ENCODE measurements at places on chromosomes 1 and 21.

DNA sequence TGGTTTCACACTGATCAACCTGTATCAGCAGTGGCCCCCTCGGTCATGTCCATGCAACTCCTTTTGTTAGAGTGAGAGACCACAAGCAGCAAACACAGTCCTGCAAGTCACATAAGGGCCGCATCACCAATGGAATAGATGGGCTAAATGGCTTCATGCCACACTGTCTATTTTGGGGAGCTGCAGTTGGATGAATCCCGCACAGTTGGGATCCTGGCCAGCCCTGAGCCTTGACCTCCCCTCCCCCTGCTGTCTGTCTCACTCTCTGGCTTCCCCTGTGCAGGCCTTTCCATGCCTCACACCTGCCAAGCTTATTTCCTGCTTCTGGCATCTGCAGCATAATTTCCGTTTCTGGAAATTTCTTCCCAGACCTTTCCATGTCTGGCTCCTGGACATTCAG lies 57.0 kb downstream of the CNIH3 start:
- DNase-seq: no peak

GRCh38 chr1:219144658-219145315 lies 28.9 kb upstream of the LYPLAL1 start:
- no peak for DNase-seq

GRCh38 chr1:37159102-37159501 lies 124.8 kb upstream of the GRIK3 start:
- no peak for DNase-seq

- no peak for DNase-seq
These were observed 19.0 kb downstream of the CLCA1 start for GRCh38 chr1:86487811-86488141.

DNA sequence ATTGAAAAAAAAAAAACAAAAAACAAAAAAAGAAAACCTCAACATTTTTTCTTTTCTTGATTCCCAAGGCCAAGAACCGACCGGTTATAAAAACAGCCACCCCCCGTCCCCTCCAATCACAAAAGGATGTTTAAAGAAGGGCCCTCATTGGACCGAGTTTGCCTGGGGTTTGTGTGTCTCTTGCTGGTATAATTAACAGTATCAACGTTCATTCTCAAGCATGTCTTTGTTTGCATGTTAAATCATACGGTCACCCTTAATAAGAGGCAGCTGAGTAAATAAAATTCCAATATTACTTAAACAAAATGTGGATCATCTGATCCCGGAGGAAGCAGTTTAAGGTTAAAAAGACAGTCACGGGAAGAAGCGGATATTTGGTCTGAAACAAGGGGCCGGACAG lies 201.1 kb downstream of the PRDM2 start:
- no peak for DNase-seq

DNA sequence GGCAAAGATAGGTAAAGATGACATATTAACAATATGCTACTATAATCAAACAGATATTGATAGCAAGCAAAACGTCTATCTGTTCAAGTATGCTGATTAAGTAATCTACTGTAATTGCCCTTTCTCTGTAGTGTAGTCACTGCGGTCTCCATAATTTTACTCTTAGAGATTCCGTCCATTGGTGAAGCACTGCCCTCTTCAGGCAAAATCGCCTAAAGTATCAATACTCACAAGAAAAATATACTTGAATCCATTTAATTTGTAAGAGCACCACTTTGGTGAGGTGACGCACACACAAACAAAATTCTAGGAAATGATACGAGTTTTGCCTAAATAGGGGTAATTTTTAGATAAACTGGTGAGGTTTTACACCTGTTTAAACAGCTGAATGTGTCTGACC lies 434.6 kb upstream of the CHRM3 start:
- peak; percentile 35 for DNase-seq

DNA sequence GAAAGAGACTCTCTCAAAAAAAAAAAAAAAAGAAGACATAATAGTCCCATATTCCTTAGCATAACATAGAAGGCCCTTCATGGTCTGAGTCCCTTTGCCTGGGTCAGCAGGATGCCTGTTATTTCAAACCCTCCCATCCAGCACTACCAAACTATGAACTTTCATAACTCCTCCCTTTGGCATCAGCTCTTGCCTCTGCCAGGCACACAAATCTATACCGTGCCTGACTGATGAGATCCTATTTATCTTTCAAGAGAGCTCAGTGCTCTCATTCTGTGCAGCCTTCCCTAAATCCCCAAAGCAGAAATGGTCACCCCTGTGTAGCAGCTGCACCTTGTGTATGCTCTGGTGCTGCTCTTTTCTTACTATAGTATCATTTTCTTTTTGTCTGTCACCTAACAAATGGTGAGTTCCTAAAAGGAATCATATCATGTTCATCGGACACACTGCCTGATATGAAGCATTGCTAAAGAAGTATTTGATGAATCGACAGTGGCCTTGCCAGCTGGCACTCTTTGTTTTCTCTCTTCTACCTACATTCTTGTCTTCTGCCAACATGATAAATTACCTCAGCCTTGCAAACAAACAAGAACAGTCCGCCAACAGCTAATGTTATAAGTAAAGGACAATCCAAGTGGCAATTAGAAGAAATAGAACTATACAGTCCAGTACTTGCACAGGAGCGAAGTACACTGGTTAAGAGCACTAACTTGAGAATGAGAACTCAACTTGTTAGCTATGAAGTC lies 29.9 kb downstream of the FMO4 start:
- DNase-seq: no peak

- no peak for DNase-seq
These were observed 10.5 kb downstream of the RO60 start for GRCh38 chr1:193069748-193070385.

DNA sequence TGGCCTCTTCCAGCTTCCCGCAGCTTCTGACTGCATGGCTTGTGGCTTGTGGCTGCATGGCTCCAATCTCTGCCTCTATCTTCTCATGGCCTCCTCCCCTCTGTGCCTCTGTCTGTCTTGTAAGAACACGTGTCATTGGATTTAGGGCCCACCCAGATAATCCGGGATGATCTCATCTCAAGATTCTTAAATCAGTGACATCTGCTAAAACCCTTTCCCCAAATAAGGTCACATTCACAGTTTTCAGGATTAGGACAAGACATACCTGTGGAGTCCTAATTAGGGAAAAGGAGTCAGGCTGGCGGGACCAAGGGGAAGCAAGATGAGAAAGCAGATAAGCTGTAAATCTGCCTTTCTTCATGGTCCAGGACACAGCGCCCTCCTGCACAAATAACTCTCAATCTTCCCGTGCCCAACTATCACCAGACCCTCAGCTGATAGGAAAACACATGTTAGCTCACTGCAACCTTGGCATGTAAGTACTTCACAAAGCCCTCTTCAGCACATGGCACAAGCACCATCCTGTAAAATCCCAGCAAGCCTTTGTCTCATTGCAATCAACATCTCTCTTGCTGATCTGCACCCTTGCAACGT lies 82.2 kb downstream of the SPSB1 start:
- DNase-seq: no peak

GRCh38 chr1:21703318-21703963 lies 34.3 kb upstream of the RAP1GAP start:
- no peak for DNase-seq

DNA sequence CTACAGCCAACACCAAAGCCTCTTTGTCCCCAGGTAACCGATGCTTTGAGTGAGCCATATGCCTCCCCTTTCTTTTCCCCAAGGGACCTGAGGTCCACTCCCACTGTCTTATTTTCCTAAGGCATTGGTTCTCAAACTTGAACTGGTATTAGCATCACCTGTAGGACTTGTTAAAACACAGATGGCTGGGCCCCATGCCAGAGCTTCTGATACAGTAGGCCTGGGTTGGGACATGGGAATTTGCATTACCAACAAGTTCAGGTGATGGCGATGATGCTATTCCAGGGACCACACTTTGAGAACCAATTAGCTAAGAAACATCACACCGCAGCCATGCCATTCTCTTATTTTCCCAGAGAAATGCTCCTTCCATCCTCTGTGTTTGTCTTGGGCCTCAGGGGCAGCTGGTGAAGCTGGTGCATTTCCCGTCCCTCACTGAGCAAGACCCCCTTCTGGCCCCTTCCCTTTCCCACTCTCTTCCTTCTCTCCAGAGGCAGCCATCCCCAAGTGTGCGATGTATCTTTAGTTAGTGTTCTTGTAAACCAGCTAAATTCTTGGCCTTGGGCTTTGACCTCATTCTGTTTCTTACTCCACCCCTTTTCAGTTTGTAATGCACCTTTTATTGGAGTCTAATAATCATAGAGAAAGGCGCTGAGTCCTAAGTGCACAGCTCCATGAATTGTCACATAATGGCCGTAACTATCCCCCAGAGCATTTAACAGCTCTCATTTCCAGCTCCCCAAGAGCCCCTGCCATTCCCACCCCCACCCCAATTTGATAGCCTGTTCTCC lies 14.2 kb upstream of the TTC22 start:
- DNase-seq: no peak

GRCh38 chr1:45908611-45909140 lies 105.3 kb downstream of the MAST2 start:
- no peak for DNase-seq

DNA sequence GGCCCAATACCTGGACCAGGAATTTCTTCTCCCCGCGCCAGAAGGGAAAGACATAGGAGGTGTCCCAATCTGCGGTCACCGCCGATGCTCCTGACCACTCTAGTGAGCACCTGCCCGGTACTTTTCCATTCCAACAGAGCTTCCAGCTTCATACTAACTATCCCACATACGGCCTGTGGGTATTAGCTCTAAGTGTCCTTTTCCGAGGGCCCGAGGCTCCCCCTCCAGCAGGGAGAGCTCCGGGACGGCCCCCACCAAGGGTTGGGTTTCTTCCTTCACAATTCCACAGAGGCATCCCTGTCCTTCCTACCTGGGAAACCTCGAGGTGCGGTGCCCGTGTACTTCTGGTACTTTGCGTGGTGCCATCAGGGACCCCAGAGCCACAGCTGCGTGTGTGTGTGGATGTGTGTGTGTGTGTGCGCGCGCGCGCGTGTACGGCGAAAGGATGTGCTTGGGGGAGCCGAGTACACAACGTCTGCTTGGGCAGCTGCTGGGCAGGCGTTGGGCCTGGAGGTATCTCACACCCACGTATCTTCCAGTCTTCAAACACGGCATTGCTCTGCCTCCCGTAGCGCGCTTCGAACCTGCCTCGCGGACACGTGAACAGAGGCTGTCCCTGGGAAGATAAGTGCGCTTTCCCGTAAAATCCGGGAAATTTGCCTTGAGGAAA lies 2.4 kb upstream of the SIM2 start:
- no peak for DNase-seq

- peak; percentile 37 for DNase-seq
These were observed 398.4 kb downstream of the ZP4 start for GRCh38 chr1:237492359-237492758.

GRCh38 chr1:15350151-15350550 lies 59.5 kb upstream of the EFHD2 start:
- DNase-seq: no peak

DNA sequence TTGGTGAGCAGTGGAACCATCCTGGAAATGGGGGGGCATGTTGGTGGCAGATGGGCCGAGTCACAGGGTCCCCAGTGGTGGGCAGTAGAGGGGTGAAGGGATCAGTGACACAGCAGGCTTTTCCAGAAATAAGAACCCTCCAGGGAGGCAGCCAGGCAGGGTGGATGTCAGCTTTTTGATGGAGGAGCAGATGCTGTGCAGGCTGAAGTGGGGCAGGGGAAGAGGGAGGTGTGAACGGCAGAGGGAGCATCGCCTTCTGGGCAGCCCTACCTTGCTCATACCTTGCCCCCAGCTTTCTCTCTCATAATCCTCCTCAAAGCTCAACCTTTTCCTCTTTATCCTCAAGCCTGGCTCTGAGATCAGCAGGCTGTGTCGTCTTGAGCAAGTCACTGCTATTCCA lies 131.8 kb upstream of the IPO9 start:
- no peak for DNase-seq

DNA sequence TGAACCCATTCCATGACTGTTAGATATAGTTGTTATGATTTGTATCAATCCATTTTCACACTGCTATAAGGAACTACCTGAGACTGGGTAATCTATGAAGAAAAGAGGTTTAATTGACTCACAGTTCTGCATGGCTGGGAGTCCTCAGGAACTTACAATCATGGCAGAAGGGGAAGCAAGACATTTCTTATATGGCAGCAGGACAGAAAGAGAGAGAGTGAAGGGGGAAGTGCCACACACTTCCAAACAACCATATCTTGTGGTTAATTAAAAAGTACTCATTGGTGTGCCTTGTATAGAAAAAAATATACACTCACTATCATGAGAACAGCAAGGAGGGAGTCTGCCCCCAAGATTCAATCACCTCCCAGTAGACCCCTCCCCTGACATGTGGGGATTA lies 137.6 kb upstream of the NBPF11 start:
- DNase-seq: no peak

- no peak for DNase-seq
These were observed 26.2 kb downstream of the KIF1B start for GRCh38 chr1:10236405-10237156.

DNA sequence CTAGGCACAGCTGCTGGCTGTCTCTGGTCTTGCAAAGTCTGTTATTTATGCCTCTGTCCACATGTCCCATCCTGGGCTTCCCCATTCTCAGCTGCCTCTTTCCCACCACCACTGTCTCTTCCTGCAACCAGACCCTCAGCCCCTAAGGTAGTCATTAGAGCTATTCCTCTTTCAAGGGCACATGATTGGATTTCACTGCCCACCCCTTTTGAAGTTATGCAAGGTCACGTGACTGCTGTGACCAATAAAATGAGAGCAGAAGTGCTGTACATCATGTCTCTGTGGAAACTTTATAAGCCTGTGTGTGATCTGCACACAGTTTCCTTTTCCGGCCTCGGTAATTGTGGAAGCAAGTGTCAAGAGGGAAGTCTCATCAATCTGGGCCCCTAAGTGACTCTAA lies 136.6 kb upstream of the HMGB4 start:
- no peak for DNase-seq

- no peak for DNase-seq
These were observed 248.6 kb downstream of the OLFM3 start for GRCh38 chr1:101748077-101748476.

GRCh38 chr1:162690672-162691434 lies 58.6 kb downstream of the DDR2 start:
- DNase-seq: peak; percentile 66

DNA sequence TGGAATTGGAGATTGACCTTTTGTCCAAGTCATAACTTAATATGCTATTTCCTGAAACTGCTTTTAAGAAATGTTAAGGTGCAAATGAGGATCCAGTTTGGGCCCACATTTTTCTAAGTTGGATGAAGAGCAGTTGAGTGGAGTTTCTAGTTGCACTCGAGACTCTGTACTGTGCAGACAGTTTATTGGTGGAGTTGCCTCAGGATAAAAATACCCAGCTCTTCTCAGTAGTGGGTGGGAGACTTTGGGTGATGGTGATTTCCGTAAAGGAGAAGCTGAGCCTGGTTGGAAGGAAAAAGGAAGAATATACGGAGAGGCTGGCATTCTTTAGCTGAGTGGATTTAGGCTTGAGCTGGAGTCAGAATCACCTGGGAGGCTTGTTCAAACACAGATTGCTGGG lies 49.9 kb downstream of the CAMTA1 start:
- no peak for DNase-seq

DNA sequence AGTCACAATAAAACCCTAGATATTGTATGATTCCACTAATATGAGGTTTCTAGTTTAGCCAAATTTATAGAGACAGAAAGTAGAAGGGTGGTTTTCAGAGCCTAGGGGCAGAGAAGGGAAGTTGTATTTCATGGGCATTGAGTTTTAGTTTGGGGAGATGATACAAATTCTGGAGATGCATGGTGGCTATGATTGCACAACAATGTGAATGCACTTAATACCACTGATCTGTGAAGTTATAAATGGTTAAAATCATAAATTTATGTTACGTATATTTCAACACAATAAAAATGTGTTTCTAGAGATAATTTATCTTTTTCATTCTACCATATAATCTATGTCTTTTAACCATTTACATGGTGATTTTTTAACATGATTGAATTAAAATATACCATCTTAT lies 779.3 kb upstream of the BRINP3 start:
- peak; percentile 14 for DNase-seq

- DNase-seq: no peak
These were observed 24.7 kb downstream of the KNCN start for GRCh38 chr1:46526691-46527291.
